ENCODE measurements at places on chromosomes 16 and 17.

GRCh38 chr17:7857713-7858521 is at the start of gene CYB5D1:
Gene CYB5D1, plus strand, starts transcription at chr17:7858003. Its CDS starts 132 bp downstream, at chr17:7858135.
- peak; percentile 97 for DNase-seq

DNA sequence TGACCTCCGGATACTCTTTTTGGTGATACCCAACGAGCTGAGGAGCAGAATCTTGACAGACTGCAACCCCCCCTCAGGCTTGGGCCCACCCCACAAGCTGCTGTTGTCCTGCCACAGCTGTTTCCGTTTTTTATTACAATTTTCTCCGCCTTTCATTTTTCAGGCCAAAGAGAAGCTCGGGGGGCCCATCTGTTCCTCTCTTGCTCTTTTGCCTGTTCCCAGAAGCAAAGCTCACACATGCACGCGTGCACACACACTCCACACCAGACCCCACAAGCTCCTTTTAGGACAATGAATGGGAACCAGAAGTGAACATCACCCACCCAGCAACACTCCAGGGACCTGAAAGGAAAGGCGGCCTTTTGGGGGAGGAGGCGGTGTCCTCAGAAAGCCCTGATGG is 16.3 kb downstream of the SOX9 start:
- no peak for DNase-seq

- DNase-seq, result no peak
These were observed 80.3 kb upstream of the PSMD7 start for GRCh38 chr16:74216319-74216718.

GRCh38 chr16:9035996-9036395 is 55.4 kb upstream of the HAPSTR1 start:
- no peak for DNase-seq

DNA sequence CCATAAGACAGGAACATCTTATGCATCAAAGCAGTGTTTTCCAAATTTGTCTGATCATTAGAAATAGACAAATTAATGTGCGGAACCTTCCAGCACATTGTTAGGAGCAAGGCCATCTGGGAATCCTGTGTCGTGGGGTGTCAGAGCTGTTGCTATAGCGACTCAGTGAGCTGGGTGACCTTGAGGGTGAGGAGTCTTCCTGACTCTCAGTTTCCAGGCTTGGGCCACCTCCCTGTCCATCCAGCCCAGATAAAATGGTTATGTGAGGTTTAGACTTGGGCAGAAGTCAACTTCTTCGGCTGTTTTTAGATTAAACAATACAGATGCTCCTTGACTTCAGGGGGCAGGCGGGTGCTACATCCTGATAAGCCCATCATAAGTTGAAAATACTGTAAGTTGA is 20.6 kb downstream of the MT1X start:
- no peak for DNase-seq

- DNase-seq, result no peak
These were observed 11.2 kb downstream of the CBFB start for GRCh38 chr16:67040166-67040565.

DNA sequence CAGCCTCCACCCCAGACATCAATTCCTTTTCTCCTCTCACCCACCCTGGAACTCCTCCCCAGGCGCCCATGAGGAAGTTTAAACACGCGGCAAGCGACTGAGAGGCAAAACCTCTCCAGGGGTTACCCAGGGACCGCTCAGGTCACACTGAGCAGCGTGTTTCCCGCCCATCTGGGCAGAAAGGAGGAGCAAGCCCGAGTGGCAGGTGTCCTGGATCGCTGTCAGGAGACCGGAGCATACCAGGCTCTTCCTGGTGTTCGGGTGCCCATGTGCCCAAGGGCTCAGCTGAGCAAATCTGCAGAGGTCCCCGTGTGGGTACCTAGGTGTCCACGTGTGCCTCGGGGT is 491 bp downstream of the SLC25A19 start:
- no peak for DNase-seq

DNA sequence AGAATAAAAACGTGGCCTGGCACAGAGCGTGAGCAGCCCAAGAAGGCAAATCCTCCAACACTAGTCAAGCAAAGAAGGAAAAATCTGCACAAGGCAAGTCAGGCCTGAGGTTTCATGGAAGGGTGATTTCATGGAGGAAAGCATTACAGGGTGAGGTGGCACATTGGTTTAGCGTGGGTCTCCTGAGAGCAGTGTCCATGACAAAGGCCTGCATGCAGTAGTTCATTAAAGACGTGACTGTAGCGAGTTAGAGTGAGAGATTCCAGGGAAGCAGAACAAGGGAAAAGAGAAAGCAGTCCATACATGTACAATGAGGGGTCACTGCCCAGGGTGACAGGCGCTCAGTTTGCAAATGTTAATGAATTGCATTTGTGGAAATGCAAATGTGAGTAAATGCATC is 285.0 kb upstream of the ERCC4 start:
- DNase-seq, result no peak

All from myocyte (in vitro differentiated cells).